NCI-H1694 treated with DMSO at 0.1 percent for 48 hours (cell line): ENCODE measurements at places on chromosomes 2 and 18.
A peak's percentile ranks its signal among the peaks of the same experiment; 100 is the strongest.

- DNase-seq, result no peak
Measured at GRCh38 chr2:11995456-11995855, 249.0 kb downstream of the LPIN1 start.

- peak; percentile 54 for DNase-seq
Measured at GRCh38 chr2:203453858-203454451, 81.1 kb downstream of the RAPH1 start.

DNA sequence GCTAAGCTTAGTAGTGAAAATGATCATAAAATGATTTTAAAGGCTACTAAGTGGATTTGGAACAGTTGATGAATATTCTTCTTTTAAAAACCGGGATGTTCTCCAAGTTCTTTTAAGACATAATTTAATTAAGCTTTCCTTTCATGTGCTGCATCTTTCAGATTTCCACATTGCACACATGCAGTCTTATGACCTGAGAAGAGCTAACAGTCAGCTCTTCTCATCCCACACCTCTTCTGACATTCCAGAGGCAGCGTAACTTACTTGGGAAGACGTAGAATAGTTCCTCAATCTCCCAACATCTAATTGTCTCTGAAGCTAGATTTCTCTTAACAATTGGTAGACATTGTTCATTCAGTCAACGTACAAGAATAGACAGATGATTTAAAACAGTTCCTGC is 181.8 kb downstream of the SP3 start:
- no peak for DNase-seq

DNA sequence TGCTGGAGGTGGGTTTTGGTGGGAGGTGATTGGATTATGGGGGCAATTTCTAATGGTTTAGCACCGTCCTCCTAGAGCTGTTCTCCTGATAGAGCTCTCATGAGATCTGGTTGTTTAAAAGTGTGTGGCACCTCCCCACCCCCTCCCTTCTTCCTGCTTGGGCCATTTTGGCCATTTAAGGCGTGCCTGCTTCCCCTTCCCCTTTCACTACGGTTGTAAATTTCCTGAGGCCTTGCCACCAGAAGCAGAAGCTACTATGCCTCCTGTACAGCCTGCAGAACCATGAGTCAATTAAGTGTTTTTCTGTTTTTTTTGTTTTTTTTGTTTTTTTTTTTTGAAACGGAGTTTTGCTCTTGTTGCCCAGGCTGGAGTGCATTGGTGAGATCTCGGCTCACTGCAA is 335.7 kb upstream of the HS6ST1 start:
- no peak for DNase-seq

GRCh38 chr2:11773747-11774525 is 27.5 kb downstream of the LPIN1 start:
- no peak for DNase-seq

- DNase-seq, result no peak
Measured at GRCh38 chr18:74589021-74589420, 8.6 kb upstream of the ZNF407 start.

DNA sequence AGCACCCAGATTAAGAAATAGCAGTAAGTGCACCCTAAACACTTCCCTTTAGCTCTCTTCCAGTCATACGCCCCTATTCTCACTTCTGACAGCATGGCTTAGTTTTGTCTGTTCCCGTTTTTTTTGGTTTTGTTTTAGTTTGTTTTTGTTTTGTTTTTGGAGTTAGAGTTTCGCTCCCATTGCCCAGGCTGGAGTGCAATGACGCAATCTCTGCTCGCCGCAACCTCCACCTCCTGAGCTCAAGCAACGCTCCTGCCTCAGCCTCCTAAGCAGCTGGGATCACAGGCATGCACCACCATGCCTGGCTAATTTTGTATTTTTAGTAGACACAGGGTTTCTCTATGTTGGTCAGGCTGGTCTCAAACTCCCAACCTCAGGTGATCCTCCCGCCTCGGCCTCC is 2067.7 kb downstream of the SUCLG1 start:
- no peak for DNase-seq

DNA sequence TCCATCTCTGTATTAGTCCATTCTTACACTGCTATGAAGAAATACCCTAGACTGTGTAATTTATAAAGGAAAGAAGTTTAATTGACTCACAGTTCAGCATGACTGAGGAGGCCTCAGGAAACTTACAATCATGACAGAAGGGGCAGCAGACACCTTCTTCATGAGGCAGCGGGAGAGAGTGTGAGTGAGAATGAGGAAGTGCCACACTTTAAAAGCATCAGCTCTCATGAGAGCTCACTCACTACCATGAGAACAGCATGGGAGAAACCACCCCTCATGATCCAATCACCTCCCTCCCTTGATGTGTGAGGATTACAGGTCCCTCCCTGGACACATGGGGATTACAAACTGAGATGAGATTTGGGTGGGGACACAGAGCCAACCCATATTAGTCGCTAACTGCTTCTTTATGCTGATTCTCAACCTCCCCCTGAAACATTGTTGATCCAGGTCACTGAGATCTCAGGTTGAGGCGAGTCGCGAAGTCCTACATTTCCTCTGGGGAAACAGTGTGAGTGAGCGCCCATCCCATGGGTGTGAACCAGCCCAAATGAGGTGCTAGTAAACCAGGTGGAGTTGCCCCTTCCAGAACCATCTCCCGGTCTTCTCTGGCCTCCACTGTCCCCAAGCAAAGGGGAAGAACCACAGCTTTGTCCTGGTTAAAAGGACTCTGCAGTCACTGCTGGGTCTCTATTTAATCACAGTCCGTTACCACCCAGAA is 123.8 kb downstream of the CAPN13 start:
- no peak for DNase-seq

- no peak for DNase-seq
Measured at GRCh38 chr18:21361307-21361880, 119.4 kb downstream of the GREB1L start.

GRCh38 chr2:109062145-109062858 is 66.7 kb upstream of the SH3RF3 start:
- peak; percentile 20 for DNase-seq

- DNase-seq, result no peak
Measured at GRCh38 chr18:21040466-21040865, 71.1 kb downstream of the ROCK1 start.
